ENCODE measurements at places on chromosomes 2 and 18.

GRCh38 chr2:150286730-150287362 lies 200.6 kb downstream of the RND3 start:
- H3K36me3 ChIP-seq: no peaks in the 10 kb centered on the region
- H3K4me3 ChIP-seq: no peak overlapping the region
- H3K27ac ChIP-seq: no peak overlapping the region
- DNase-seq: no peak

DNA sequence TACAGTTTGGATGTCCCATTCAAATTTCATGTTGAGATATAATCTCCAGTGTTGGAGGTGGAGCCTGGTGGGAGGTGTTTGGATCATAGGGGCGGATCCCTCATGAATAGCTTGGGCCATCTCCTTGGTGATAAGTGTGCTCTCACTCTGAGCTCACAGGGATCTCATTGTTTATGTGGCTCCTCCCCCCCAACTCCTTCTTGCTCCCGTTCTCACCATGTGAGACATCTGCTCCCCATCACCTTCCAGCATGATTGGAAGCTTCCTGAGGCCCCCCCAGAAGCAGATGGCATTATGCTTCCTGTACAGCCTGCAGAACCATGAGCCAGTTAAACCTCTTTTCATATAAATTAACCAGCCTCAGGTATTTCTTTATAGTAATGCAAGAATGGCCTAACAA lies 3.0 kb upstream of the INPP1 start:
- H3K4me3 ChIP-seq: no peak overlapping the region
- no peaks in the 10 kb centered on the region for H3K27me3 ChIP-seq
- H3K36me3 ChIP-seq: no peaks in the 10 kb centered on the region
- no peaks in the 10 kb centered on the region for H3K4me1 ChIP-seq
- H3K27ac ChIP-seq: no peak overlapping the region
- DNase-seq: no peak

DNA sequence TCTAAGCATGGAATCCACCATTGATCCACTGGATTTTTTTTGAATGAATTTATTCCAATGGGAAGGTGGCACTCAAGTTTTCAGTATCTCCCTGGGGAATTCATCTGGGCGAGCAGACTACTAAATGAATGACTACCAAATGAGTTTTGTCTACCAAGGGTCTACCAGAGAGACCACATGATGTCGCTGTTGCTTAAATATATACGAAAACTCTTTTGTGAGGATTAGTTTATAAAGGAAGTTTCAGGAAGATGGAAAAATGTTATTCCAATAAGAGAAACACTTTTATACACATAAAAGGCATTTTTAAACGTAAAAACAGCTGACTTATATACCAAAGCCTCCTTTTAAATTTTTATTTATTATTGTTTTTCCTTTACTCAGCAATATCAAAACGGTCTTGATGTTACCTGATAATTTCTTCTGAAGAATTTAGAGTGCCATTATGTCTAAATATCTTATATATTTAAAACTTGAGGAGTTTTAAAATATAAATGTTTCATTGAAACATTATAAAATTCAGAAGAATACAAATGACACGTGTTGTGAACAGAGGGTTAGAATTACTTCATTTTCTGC lies 139.7 kb downstream of the HRH4 start:
- H3K27me3 ChIP-seq: no peaks in the 10 kb centered on the region
- H3K27ac ChIP-seq: no peak overlapping the region
- H3K4me1 ChIP-seq: peaks cover 7% of the 10 kb centered on the region
- no peaks in the 10 kb centered on the region for H3K36me3 ChIP-seq
- no peak overlapping the region for H3K4me3 ChIP-seq
- no peak for DNase-seq

- H3K36me3 ChIP-seq: no peaks in the 10 kb centered on the region
- no peak for DNase-seq
- H3K27ac ChIP-seq: no peak overlapping the region
- H3K27me3 ChIP-seq: no peaks in the 10 kb centered on the region
Observed at GRCh38 chr2:16155366-16155765, 215.0 kb downstream of the MYCN start.

DNA sequence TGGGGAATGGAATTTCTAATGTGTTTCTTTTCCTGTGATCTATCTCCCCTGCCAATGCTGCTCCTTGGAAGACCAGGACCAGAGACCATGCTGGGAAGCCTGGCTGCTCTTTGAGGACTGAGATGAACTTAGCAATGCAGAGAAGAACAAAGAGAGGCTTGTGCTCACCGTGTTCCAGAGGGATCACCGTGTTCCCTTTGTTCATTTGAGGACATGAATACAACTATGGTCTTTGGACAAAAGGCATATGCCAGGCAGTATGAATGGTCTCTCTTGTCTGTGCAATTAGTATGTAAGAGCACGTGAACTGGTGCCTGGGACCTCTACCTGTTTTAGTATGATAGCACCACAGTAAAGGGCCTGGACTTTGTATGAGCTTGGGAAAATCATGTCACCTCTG lies 139.9 kb downstream of the TDRD15 start:
- H3K27me3 ChIP-seq: no peaks in the 10 kb centered on the region
- no peak overlapping the region for H3K27ac ChIP-seq
- no peaks in the 10 kb centered on the region for H3K4me1 ChIP-seq
- no peak for DNase-seq
- no peaks in the 10 kb centered on the region for H3K36me3 ChIP-seq

GRCh38 chr2:19888831-19889230 lies 13.0 kb downstream of the TTC32 start:
- no peaks in the 10 kb centered on the region for H3K27me3 ChIP-seq
- DNase-seq: no peak
- H3K27ac ChIP-seq: no peak overlapping the region
- no peaks in the 10 kb centered on the region for H3K36me3 ChIP-seq
- no peaks in the 10 kb centered on the region for H3K4me1 ChIP-seq

GRCh38 chr2:147405651-147406050 lies 439.2 kb upstream of the ACVR2A start:
- DNase-seq: no peak
- no peaks in the 10 kb centered on the region for H3K4me1 ChIP-seq
- no peak overlapping the region for H3K27ac ChIP-seq
- no peaks in the 10 kb centered on the region for H3K36me3 ChIP-seq
- no peak overlapping the region for H3K4me3 ChIP-seq

DNA sequence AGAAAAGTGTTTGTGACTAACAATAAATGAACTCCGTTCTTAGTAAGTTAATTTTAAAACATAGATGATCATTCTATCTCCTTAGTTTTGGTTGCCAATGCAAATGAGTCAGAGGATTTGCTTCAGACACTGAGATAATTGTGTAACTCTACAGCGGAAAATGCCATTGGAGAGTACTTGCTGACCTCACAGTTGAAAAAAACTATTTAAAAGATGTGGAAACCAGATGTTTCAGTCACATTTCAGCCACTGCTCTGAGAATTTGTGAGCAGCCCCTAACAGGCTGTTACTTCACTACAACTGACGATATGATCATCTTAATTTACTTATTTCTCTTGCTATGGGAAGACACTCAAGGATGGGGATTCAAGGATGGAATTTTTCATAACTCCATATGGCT lies at the start of gene TNFAIP6:
TSS of gene TNFAIP6 (plus strand) at position 234 of the 400 bp plus-strand sequence. CDS start at position 309, 75 bp downstream.
- no peak for DNase-seq
- H3K36me3 ChIP-seq: no peaks in the 10 kb centered on the region
- peak within 1 kb of the TSS; percentile 32 for H3K4me3 ChIP-seq
- no peaks in the 10 kb centered on the region for H3K27me3 ChIP-seq
- no peak within 1 kb of the TSS for H3K27ac ChIP-seq
